ENCODE measurements at places on chromosomes 7 and 10. TPM values are rescaled to one million over a fixed set of nuclear protein-coding genes. Genes with fewer than 3 reads are reported as not detected.

GBX1 gene
- total RNA-seq, result not detected

EVX1 gene
- total RNA-seq, result not detected

ITPRID1 gene
- not detected for total RNA-seq

ANXA8L1 gene
- not detected for total RNA-seq

PNLIPRP2 gene
- total RNA-seq, result not detected

OPN1SW gene
- total RNA-seq, result not detected

NKX2-3 gene
- 49.9 TPM for total RNA-seq

RALA gene
- 19.6 TPM for total RNA-seq

TAS2R39 gene
- not detected for total RNA-seq

GRCh38 chr7:140591180-140591902 lies 49.3 kb downstream of the DENND2A start:
- DNase-seq, result no peak

GRCh38 chr7:134637934-134638719 lies 8.5 kb upstream of the BPGM start:
- no peak for DNase-seq

GRCh38 chr10:128875030-128875744 lies 591.9 kb upstream of the MGMT start:
- DNase-seq, result no peak

DNA sequence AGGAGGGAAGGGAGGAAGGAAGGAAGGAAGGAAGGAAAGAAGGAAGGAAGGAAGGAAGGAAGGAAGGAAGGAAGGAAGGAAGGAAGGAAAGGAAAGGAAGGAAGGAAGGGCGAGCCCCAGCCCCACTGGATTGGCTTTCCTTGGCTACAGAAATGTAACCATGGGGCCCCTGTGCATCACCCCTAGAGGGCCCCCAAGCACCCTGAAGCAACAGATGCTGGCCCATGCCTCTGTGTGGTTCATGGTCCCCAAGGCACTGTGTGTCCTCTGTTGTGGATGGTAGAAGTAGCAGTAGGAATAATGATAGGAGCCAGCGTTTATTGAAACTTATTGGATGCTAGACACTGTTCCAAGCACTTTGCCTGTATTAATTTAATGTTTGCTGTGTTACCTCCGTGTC lies 116.6 kb upstream of the MACROH2A2 start:
- DNase-seq, result no peak

- peak; percentile 68 for DNase-seq
Observed at GRCh38 chr10:93462881-93463280, 19.3 kb downstream of the MYOF start.

- DNase-seq, result no peak
Observed at GRCh38 chr10:56537984-56538383, 176.9 kb upstream of the ZWINT start.

DNA sequence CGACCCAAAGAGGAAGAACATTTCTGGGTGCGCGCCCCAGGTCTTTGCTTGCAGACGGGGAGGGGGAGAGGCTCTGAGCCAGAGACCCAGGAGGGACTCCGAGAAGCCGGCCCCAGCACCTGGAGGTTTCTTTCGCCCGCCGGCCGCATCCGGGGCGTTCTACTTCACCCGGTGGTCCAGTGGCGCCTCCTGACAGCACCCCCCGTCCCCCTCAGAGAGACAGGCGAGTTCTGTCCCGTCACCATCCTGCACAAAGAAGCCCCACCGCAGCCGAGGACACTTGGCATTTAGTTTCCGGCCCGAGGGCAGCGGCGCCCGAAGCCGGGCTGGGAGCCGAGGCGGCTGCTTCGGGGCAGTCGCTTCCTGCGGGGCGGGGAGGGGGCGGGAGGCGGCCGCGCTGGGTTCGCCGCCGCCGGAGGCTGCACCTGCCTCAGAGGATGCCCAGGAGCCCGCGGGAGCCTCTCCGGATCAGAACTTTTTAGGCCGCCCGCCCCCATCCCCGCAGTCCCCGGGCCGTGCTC lies at the start of gene TMEM178B:
TSS of gene TMEM178B (plus strand) at position 424 of the 521 bp plus-strand sequence.
- DNase-seq, result no peak

DNA sequence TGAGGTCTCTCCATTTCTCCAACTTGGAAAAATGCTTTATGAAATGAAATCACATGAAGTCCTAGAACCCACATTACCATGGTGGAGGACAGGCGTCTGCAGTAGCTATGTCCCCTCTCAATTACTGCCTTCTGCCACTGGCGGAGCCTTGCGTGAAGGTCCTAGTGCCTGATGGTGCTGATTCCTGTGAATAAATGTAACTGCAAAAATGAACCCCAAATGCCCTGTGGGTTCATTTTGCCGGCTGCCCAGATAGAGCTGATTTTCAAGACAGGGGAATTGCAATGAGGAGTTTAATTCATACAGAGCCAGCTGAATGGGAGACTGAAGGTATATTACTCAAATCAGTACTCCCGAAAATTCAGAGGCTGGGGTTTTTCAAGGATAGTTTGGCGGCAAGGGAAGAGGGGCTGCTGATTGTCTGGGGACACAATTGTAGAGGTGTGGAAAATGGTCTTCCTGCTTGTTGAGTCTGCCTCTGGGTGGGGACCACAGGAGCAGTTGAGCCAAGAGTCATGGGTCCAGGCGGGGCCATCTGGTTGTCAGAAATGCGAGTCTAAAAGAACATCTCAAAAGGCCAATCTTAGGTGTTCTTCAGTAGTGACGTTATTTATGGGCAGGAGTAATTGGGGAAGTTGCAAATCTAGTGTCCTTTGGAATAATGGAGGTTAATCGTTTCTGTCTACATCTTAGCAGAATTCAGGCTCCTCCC lies 13.5 kb downstream of the PRF1 start:
- no peak for DNase-seq

GRCh38 chr10:37390926-37391325 lies 265.5 kb downstream of the ANKRD30A start:
- no peak for DNase-seq

DNA sequence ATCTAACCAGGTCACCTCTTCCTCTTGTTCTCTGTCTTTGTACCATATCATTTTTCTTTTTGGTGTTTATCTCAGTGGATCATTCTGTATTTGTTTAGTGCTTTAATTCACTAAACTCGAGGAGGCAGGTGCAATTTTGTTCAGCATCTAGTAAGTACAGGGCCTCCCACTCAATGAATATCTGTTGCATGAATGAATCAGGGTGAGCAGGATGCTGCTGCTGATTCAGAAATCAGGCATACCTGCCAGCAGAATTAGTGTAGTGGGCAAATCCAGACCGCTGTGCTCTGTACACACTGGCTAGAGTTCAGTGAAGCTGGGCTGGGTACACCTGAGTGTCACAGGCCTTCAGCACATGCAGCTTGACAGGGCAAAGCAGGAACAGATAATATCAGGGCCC lies 511.9 kb downstream of the SUGCT start:
- no peak for DNase-seq

GRCh38 chr7:2490181-2490651 lies 14.0 kb upstream of the GRIFIN start:
- no peak for DNase-seq

GRCh38 chr10:126716366-126716765 lies 45.9 kb upstream of the C10orf90 start:
- DNase-seq, result no peak

GRCh38 chr7:28784171-28784902 lies 173.8 kb downstream of the TRIL start:
- no peak for DNase-seq

GRCh38 chr7:36962367-36962766 lies 238.1 kb upstream of the AOAH start:
- no peak for DNase-seq

GRCh38 chr7:129771201-129771927 lies 159.8 kb downstream of the NRF1 start:
- DNase-seq, result no peak

- DNase-seq, result no peak
Observed at GRCh38 chr10:119457966-119458766, 84.4 kb downstream of the RGS10 start.

DNA sequence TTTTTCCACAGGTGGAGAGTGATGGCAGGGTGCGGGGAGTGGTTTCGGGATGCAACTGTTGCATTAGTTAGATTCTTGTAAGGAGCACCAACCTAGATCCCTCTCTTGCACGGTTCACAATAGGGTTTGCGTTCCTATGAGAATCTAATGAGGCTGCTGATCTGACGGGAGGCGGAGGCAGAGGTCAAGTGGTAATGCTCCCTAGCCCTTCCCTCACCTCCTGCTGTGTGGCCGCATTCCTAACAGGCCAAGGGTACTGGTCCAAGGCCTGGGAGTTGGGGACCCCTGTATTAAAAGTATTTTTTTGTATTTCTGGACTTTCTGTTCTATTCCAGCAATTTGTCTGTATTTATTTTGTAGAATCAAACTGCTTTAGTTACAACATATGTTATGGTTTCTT lies 7.2 kb downstream of the CBLL1 start:
- no peak for DNase-seq

- no peak for DNase-seq
Observed at GRCh38 chr10:30705101-30705624, 75.6 kb upstream of the LYZL2 start.

GRCh38 chr7:94529516-94529915 lies 19.9 kb downstream of the CASD1 start:
- no peak for DNase-seq

DNA sequence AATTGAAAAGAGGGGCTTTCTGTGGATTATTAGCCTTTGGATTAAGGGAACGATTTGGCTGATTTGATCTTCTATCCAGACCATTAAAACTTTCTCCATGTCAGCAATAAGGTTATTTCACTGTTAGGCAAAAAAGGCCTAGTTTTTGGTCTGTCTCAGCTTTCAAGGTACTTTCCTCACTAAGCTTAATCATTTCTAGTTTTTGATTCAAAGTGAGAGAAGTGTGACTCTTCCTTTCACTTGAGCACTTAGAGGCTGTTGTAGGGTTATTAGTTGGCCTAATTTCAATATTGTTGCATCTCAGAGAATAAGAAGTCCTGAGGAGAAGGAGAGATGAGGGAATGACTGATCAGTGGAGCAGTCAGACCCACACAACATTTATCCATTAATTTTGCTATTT lies 596.0 kb upstream of the TPK1 start:
- DNase-seq, result no peak

DNA sequence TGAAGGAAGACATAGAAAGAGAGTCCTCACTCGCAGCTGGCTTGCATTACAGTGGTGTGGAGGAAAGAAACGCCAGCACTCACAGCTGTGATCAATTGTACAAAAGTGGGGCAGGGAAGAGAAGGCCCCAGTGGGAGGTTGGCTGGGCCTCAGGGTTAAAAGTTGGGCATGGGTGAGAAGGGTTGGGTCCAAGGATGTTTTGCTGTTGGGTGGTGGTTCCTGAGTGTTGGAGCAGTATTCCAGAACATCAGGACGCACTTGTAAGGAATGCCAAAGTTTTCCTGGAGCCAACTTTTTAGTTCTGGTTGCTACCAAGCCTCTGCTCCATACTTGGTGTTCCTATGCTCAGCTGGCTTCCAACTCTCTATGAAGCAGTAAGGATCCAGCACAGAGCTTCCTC lies 55.4 kb upstream of the MKRN1 start:
- peak; percentile 71 for DNase-seq

DNA sequence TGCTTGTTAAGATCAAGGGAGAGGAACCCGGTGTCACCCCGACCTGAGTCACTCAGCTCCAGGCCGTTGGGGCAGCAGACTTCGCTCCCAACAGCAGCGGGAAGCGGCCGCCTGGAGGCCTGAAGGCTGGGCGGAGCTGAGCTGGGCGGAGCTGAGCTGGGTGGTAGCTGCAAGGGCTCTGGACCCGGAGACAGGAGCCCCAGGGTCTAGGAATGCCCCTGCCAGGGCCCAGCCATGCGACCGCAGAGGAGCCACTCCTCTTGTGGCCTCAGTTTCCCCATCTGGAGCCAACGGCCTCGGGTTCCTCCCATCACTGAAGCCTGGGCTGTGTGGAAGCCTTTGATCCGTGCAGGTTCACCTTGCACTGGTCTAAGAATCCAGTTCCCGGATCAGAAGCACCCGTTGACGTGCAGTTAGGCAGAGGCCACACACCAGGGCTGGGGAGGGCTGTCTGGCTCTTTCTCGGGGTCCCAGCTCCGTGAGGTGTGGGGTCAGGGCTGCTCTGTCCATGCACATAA lies 21.9 kb upstream of the DPYSL4 start:
- no peak for DNase-seq

GRCh38 chr7:28533731-28534531 lies 121.6 kb downstream of the CREB5 start:
- peak; percentile 76 for DNase-seq

DNA sequence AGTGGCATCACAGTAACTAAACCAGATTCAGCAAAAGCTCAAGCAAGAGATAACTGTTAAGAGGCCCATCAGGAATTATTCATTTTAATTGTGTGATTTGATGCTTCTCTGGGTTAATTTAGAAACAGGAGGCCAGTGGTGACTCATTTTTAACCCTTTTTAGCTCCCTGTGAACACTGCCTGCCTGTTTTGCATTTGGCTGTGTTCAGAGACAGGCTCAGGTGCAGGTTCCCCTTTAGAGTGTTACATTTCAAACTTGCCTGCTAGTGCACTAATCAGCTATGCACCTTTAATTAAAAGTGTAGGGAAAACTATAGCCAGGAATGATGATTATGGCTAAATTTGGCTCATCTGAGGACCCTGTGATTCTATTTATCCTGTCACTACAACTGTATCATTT lies 6.5 kb downstream of the STAMBPL1 start:
- no peak for DNase-seq

DNA sequence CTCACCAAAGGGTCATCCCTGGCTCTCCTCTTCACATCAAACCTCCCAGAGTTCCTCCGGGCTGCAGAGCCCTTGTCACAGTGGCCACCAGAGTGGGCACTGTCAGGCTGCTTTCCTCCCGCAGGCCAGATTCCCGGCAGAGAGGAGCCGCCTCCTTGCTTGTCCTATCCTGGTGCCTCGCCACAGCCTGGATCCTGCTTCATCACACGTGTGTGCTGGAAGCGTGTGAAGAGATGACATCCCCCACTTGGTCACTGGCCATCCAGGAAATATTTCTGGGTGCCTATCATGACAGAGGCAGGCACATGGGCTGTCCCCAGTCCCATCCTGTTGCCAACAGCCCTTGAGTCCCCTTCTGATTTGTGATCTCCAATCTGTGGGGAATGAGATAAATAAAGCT lies 15.0 kb downstream of the INSIG1 start:
- DNase-seq, result no peak

DNA sequence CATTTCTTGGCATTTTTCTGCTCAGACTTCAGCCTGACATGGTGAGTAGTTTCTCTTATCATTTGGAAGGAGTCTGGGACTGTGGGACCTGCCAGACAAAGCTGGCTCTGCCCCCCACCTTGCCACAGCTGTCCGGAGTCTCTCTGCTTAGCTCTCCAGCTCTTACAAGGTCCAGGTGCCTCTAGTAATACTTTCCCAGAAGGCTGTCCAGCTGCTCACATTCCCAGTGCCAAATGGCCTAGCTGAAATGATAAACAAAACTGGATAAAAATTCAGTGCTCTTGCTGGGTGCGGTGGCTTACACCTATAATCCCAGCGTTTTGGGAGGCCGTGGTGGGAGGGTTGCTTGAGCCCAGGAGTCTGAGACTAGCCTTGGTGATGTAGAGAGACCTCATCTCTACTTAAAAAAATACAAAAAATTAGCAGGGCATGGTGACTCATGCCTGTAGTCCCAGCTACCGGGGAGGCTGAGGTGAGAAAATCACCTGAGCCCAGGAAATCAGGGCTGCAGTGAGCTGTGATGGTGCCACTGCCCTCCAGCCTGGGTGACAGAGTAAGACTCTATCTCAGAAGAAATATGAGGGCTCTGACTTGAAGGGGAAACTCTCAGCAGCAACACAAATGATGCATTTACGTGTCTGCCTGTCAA lies 86.8 kb downstream of the C10orf90 start:
- no peak for DNase-seq
